Spleen (tissue), 13 donors: ENCODE measurements at places on chromosomes 7 and 10. TPM values are rescaled to one million over a fixed set of nuclear protein-coding genes. Genes with fewer than 3 reads are reported as not detected.

DNA sequence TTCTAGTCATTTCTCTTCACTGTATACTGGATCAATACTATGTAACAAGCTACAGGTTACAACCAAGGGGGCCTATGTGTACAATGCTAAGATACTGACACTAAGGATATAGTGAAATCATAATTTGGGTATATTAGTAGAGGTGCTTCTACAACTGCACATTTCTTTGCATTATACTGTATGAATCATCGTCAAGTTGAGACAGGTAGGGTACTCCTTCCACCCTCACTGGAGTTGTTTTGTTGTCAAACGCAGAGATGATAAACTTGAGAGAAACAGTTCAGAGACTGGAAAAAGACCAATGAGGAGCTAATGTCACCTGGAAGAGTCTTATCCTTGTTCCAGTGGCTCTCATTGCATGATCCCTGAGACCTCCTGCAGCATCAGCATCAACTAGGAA lies 208.2 kb upstream of the PRPS1L1 start:
- DNase-seq = no peak

GRCh38 chr10:111440501-111440900 lies 363.7 kb downstream of the ADRA2A start:
- DNase-seq = no peak

GRCh38 chr10:42975005-42975493 lies 101.8 kb upstream of the RET start:
- peak; percentile 63 for DNase-seq

DNA sequence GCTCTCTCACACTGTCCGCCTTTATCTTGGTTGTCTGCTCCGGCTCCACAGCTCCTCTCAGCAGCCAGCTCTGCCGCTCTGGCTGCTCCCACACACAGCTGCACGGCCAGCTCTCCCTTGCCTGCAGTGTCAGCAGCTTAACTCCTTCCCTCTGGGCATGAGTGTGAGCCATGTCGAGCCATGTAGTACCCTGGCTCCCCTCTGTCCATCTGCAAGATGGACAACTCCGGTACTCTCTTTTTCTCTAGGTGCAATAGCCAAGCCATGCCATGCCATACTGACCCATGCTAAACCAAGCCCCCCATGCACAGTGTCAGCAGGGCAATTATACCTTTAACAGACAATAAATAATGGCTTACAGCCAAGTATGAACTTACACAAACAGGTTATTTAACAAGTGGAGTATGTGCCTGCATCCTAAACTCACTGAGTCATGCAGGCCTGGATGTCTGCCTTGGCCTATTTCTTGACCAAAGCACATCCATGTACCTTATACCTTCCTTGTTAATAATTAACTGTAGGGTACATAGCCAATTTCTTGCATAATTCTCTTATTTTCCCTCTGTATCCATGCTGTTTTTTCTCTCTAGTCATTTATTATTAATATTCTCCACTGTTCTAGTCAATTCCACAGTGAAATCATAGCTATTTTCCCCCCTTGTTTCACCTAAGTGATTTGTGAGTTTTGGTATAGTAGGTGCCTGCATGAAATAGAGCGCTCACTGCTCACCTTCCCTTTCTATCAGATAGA lies 170.9 kb downstream of the CDK14 start:
- no peak for DNase-seq

GRCh38 chr7:36784991-36785940 lies 61.0 kb upstream of the AOAH start:
- DNase-seq = peak; percentile 84

GRCh38 chr10:67609996-67610793 lies 85.8 kb downstream of the CTNNA3 start:
- no peak for DNase-seq

DNA sequence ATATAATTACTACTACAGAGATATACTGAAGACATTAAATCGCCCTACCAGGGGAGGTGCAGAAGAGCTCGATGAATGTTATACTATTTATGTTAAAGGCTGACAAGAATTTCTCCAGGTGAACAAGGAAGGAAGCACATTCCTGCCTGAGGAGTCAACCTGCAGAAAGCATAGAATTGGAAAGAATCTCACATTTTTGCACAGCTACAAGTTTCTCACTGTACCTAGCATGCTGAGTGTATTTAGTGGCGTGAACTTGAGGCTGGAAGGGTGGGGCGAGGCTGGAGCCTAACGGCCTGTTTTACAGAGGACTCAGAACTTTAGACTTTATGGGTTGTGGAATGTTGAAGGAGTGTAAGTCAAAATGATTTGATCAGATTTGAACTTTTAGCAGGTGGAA lies 373.6 kb upstream of the LRGUK start:
- DNase-seq = no peak

- DNase-seq = no peak
Observed at GRCh38 chr10:74766501-74766900, 59.9 kb upstream of the KAT6B start.

- DNase-seq = no peak
Observed at GRCh38 chr10:114078346-114078745, 34.7 kb downstream of the ADRB1 start.

DNA sequence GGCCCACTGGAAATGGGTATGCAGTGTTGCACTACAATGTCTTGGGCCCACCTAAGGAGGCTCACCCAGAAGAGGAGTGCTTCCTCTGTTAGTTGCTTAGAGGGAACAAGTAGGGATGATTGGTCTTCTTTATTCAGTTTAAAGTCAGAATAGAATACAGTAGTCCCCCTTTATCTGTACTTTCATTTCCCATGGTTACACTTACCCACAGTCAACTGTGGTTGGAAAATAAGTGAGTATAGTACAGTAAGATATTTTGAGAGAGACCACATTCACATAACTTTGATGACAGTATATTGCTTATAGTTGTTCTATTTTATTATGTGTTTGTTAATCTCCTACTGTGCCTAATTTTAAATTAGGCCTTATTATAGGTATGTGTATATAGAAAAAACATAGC lies 151.4 kb downstream of the COL28A1 start:
- no peak for DNase-seq

- DNase-seq = no peak
Observed at GRCh38 chr7:149477494-149478443, 16.9 kb upstream of the ZNF777 start.

DNA sequence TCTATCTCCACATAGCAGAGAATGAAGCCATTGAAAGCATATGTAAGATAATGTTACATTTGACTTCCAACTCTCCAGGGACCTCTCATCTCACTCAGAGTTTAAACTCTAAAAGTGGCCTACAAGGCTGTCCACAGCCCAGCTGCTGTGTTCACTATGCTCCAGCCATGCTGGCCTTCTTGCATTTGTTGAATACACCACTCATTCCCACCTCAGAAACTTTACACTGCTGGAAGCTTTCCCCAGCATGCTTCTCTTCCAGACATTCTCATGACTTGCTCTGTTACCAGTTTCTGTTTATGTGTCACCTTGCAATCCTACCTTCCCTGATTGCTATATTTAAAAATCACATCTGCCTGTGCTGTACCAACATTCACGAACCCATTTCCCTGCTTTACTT lies 167.2 kb downstream of the WNT2 start:
- no peak for DNase-seq

DNA sequence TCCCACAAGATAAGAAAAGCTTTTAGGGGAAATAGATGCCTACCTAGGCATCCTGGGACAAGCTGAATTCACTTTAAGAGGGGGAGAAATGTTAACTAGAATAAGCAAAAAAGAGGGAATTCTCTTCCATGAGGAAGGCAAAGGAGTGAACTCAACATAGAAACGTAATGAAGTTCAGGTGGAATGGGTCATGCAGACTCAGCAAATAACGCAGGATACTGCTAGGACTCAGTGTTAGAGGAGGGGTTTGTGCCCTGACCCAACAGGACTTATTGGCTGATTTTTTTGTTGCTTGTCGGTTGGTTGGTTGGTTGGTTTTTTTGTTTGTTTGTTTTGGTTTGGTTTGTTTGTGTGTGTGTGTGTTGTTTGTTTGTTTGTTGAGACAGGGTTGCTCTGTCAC lies 9.3 kb downstream of the OR2A14 start:
- no peak for DNase-seq

Gene CNPY1
- not detected for total RNA-seq

Gene PPP1R17
- total RNA-seq = not detected

Gene ITPRID1
- total RNA-seq = not detected
